ENCODE measurements at places on chromosomes 1 and 21.
A peak's percentile ranks its signal among the peaks of the same experiment; 100 is the strongest.

GRCh38 chr1:6897138-6897537 lies 111.9 kb downstream of the CAMTA1 start:
- no peak for DNase-seq

DNA sequence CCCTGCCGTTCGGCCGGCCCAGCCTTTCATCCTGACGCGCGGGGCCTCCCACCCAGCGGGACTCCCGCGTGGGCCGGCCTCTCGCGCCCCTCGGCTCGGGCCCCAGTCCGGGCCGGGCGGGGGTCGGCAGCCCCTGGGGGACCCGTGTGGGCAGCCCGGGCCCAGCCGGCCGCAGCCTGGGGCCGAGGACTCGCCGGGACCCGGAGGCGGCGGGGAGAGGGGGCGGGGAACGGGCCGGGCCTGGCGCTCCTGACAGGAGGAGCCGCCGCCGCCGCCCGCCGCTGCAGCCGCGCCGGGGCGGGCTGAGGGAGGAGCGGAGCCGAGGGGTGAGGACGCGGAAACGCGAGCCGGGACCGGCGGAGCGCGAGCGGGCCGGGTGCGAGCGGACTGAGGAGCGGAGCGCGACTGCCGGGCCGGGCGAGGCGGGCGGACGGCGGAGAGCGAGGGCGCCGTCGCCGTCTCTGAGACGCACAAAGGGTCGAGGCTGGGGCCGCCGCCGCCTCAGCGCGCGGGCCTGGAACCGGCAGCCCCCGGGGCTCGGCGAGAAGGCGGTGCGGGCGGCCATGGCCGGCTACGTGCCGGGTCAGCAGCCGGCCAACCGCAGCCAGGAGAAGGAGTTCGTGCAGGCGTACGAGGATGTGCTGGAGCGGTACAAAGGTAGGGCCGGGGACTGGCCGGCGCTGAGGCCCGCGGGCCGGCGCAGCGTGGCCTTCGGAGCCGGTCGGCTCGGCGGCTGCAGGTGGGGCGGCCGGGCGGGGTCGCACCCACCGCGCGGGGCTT lies 79.1 kb downstream of the NDUFS5 start:
- DNase-seq: peak; percentile 81

DNA sequence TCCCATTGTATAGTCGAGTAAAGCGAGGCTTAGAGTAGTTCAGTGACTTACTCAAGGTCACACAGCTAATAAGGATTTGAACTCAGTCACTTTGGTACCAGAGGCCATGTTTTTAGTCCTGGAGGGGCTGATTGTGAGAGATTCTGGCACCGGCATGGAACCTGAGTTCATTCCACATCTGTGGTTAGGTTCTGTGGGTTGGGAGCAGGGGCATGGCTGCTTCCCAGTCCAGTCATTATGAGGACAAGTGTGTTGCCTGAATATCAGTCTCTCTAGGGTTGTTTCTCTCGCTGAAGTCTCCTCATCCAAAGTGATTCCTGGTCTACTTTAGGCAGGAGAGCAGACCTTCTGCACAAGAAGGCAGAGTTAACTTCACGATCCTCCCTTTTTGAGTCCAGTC lies 90.6 kb downstream of the C1orf94 start:
- no peak for DNase-seq

GRCh38 chr1:157034137-157034800 lies 11.3 kb downstream of the ARHGEF11 start:
- DNase-seq: no peak

GRCh38 chr21:42793774-42794173 lies 85.6 kb downstream of the WDR4 start:
- no peak for DNase-seq

GRCh38 chr1:204319027-204319426 lies 40.7 kb downstream of the PLEKHA6 start:
- no peak for DNase-seq

GRCh38 chr1:87426463-87427249 lies 98.0 kb downstream of the LMO4 start:
- DNase-seq: no peak

GRCh38 chr1:157090771-157091170 lies 8.8 kb downstream of the ETV3L start:
- DNase-seq: no peak

DNA sequence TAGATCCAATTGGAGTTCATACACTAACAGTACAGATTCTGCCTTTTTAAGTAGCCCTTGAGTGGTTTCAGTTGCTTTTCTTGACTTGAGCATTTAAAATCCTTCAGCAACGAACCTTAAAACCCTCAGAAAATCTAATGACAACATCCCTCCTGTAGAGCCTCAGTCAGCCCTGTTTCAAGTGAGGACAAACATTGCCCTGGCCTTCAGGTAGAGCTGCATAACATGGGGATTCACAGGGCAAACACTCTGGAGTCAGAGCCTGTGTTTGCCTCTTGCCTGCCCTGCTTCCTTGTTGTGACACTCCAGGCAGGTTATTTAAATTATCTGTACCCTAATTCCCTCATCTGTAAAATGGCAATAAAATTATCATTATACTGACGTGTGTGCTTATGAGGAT lies 96.1 kb upstream of the KCNA3 start:
- DNase-seq: no peak

- no peak for DNase-seq
Measured at GRCh38 chr1:145877923-145878486, 7.7 kb downstream of the ANKRD35 start.

DNA sequence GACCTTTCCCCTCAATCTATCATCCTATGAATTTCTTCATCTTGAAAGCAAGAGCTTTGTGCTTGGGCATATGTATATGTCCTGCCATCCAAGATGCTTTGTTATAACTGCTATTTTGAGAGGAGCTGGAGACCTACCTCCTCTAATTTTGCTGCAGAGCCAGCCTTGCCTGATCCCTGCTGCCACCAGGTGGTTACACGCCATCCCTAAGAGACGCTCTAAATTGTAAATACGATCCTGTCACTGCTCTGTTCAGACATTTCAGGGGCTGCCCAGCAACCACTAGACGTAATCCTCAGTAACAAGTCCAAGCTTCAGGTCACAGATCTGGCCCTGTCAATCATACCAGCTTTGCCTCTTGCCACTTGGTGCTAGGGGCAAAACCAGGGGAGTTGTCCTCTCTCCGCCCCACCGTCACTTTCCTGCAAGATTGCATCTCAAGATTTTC lies 32.9 kb downstream of the GPA33 start:
- DNase-seq: no peak

DNA sequence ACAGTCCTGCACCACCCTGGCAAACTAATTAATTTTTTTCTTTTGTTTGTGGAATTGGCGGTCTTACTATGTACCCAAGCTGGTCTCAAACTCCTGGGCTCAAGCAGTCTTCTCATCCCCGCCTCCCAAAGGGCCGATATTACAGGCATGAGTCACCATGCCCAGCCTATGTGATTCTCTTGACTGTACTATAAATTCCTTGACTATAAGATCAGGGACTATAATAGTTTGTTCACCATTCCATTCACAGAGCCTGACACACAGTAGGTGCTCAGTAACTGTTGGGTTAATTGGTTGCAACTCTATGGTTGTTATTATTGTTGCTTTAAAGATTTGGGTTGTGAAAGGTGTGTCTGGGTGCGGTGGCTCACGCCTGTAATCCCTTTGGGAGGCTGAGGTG lies 17.2 kb downstream of the DAP3 start:
- DNase-seq: no peak

GRCh38 chr1:108140177-108140576 lies 60.0 kb downstream of the SLC25A24 start:
- no peak for DNase-seq

Data from activated CD8-positive, alpha-beta memory T cell treated with anti-CD3 and anti-CD28 coated beads for 24 hours (primary cell).